ENCODE measurements at places on chromosomes 11 and 22.

DNA sequence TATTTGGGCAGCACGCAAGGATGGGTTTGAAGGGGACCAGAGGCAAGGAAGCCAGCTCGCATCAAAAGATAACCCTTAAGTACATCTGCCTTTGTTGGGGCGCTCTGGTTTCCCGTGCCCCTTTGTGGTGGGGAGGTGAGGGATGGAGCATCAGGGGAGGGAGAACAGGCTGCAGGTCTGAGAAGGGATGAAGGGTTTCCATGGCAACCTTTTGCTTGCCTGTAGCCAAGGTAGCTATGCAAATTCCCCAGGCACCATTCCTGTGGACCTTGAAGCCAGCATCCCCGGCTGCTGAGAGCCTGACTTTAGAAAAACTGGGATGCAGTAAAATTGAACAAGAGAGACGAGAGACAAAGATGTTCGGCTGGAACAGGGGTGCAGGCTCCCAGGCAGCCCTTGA, 75.7 kb downstream of the SEZ6L start:
- DNase-seq, result no peak

- no peak for DNase-seq
Measured at GRCh38 chr22:47168900-47169800, 406.7 kb downstream of the TBC1D22A start.

DNA sequence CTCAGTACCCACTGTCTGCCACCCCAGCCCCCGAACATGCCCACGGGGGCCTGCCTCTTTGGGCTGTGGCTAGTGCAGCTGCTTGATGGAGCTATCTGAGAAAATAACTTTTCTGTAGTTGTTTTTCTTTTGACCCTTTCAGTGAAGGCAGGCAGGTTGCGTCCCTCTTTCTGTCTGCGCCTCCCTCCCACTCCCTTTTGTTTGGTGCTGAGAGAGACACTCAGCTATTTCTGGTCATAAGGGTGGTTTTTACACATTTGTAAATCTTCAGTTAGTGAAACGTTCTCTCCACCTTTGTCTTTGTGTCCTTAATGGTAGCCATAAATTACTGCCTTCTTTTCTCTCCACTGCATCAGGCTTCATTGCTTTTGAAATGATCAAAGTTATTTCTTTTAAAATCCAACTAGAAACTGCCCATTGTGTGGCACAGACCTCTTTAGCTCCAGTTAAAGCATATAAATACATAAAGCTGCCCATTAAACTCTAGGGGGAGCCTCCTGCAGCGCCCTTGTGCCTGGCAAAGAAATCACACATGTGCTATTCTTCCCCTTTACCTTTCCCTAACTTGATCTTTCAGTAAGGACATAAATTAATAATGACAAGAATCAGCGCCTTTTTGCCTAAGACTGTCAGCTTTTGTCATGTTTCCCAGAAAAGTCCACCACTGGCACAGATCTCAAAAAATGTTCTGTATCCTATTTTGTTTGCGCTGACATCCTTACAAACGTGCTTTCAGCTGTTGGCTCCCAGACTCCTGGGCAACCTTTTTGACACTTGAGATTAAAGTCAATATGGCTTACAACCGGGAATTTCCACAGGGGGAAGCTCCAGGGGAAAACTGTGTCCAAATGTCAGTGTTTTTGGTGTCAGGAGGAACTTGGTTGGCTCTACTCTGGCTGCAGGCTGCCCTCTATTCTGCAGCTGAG, 1.7 kb upstream of the SCUBE2 start:
- DNase-seq, result no peak

GRCh38 chr22:38305471-38306448, 11.5 kb downstream of the CSNK1E start:
- peak; percentile 61 for DNase-seq

GRCh38 chr11:62358273-62358672, 21.0 kb downstream of the ASRGL1 start:
- no peak for DNase-seq

- DNase-seq, result no peak
Measured at GRCh38 chr22:27556371-27556770, 245.2 kb downstream of the MN1 start.

- no peak for DNase-seq
Measured at GRCh38 chr11:128161436-128161835, 425.9 kb downstream of the ETS1 start.

- DNase-seq, result peak; percentile 28
Measured at GRCh38 chr11:72224564-72225410, at the start of gene INPPL1. Gene INPPL1, plus strand, starts transcription at chr11:72224767. Its CDS starts 218 bp downstream, at chr11:72224985.

DNA sequence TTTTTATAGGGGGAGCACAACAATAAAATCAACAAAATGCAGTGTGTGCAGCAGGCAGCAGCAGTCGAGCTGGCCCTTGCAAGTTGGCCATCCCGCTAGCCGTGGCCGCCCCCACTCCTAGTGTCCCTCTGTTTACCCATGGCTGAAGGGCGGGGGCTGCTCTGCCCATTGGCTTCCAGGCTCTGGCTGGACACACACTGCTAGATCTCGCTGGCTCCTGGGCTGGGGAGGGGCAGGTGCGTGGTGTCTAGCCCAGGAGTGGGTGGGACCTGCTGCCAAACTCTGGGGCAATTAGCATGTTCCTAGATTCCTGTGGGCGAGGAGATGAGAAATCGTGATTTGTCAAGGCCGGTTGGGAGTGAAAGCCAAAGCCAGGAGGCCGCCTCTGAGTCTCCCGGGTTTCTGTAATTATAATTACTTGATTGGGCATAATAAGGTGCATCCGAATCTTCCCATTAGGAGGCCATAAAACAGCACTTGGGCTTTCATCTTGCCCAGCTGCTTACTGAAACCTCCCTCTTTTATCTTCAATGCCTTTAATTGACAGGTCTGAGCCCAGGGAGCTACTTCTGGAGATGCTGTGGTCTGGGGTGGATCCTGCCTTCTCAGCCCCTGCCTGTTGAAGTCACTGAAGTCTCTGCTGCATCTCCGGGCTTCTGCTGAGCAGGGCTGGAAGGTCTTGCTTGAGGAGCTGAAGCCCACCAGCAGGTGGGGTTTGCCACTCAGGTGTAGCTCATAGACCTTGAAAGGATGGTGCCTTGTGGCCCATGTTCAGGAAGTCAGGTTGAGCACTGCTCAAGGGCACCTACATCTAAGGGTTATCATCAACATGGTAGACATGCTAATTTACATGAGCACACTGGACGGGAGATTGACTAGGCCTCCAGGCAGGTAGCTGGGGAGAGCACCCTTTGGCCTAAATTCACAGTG, 44.5 kb upstream of the DKK3 start:
- peak; percentile 81 for DNase-seq

- DNase-seq, result no peak
Measured at GRCh38 chr22:22872722-22873708, 14.6 kb upstream of the IGLL5 start.

GRCh38 chr11:77029829-77030228, 4.4 kb upstream of the B3GNT6 start:
- DNase-seq, result no peak

- DNase-seq, result no peak
Measured at GRCh38 chr11:112410325-112410724, 149.7 kb upstream of the PLET1 start.

DNA sequence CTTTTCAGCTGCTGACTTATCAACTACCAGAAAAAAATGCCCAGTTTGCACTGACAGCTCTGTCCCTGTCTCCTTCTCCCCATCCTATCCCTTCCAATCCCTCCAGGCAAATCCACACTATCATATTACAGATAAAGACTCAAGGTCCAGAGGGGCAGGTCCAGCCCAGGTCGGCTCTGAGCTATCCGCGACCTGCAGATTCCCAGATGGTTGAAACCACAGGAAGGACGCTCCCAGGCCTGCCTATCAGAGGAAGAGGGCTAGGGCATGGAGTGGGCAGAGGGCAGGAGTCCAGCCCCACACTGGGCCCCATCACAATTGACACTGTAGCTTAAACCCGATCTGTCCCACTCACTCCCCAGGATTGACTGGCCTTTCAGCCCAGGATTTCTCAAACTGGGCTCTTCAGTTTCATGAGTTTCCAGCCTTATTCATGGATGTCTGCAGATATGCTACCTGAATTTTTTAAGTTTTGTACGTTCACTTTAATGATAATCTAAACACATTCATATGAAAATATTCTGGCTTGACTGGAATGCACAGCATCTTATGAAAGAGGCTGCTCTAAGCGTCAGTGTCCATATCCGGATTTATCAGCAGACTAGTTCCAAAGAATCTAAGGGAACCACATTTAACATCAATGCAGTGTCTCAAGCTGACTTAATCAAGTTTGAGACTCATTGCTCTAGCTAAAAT, 16.4 kb upstream of the FCHSD2 start:
- DNase-seq, result no peak
